ENCODE measurements at places on chromosomes 2 and 18. TPM values are rescaled to one million over a fixed set of nuclear protein-coding genes. Genes with fewer than 3 reads are reported as not detected.
A peak's percentile ranks its signal among the peaks of the same experiment; 100 is the strongest.

The DIS3L2 gene
- total RNA-seq: 21.5 TPM

GRCh38 chr2:210663631-210664089 is 107.3 kb downstream of the CPS1 start:
- peak; percentile 58 for DNase-seq

- no peak for DNase-seq
These were observed 422.0 kb downstream of the GALR1 start for GRCh38 chr18:77671456-77672167.

GRCh38 chr2:148503516-148503915 is 141.0 kb upstream of the EPC2 start:
- DNase-seq: no peak

- no peak for DNase-seq
These were observed 26.2 kb downstream of the DDX1 start for GRCh38 chr2:15617778-15618448.

GRCh38 chr18:9655232-9655767 is 40.9 kb upstream of the PPP4R1 start:
- no peak for DNase-seq

The APOB gene
- not detected for total RNA-seq

DNA sequence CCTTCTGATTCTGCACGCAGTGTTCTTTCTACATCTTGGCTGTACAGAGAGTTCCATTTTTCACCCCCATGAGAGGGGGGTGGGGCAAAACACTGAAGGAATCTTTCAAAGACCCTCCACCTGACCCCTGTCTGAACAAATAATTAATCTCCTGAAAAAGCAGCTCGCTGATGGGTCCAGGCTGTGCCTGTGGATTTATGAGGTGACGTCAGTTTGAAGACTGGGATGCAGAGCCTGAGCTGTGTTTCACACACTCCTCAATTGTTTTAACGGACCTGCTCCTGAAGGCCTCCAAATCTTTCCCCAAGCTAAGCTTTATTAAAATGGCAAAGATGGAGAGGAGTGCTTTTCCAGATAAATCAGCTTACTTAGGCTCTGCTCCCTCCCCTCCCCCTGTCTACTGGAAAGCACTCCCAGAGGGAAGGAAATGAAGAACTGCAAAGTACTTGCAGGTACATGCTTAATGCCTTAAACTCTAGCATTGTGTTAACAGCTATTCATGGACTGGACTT is 390.2 kb upstream of the TNP1 start:
- DNase-seq: no peak

GRCh38 chr2:240571314-240571973 is 3.2 kb downstream of the RNPEPL1 start:
- no peak for DNase-seq

The FOXI3 gene
- 0.66 TPM for total RNA-seq

DNA sequence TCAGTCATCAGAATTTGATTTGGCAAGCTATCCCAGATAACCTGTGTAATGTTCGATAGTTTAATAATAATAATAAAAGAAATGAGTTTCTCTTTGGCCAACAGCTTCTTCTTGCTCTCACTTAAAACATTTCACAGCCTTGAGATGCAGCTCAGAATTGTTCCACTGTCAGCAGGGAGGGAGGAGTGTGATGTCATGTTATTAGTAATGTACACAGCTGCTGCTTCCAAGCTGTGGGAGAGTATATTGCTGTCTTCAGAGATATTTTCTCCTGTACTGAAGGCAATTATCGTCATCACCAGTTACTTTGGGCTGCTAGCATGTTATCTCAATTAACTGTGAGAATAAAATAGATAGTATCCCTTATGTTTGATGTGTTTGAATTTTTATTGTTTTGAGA is 146.9 kb upstream of the MAP3K20 start:
- DNase-seq: no peak

The HEATR5B gene
- 34.9 TPM for total RNA-seq

GRCh38 chr2:8580316-8581233 is 101.3 kb upstream of the ID2 start:
- DNase-seq: no peak

GRCh38 chr2:51011254-51011653 is 20.7 kb downstream of the NRXN1 start:
- DNase-seq: no peak

- no peak for DNase-seq
These were observed 146.8 kb upstream of the SMAD2 start for GRCh38 chr18:48077291-48077690.

GRCh38 chr2:176647325-176648165 is 378.3 kb downstream of the MTX2 start:
- no peak for DNase-seq

GRCh38 chr2:144426355-144426754 is 93.6 kb downstream of the ZEB2 start:
- DNase-seq: peak; percentile 92

DNA sequence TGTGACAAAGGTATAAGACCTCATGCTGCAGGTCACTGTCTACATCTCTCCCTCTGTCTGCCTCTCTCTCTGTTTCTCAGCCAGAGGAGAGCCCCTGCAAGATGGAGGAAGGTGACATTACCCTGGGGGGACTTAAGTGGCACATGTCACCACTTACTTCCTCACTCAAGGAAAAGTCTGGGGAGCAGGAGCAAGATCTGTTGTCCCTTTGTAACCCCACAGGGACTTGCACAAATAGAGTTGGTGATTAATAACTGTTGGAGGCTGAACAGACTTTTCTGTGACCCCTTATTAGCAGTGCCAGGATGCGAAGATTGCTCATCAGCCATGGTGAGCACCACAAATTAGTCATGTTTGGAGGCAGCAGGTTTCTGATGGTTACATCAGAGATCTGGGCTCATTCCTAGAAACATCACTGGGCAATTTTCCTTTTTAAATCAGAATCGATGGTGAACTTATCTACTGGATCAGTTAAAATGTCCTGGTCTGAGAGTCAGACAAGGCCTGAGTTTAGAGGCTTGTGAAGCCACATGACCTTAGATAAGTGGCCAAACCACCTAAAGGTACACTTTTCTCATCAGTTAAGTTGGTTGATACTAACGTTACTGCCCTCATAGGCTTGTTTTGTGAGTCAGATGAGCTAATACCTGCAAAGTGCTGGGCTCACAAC is 81.2 kb upstream of the LTBP1 start:
- no peak for DNase-seq

- DNase-seq: peak; percentile 41
These were observed 769 bp downstream of the ATF2 start for GRCh38 chr2:175167076-175167791.

- no peak for DNase-seq
These were observed 443.9 kb upstream of the MYT1L start for GRCh38 chr2:2775018-2775417.

The SP9 gene
- 0.11 TPM for total RNA-seq

DNA sequence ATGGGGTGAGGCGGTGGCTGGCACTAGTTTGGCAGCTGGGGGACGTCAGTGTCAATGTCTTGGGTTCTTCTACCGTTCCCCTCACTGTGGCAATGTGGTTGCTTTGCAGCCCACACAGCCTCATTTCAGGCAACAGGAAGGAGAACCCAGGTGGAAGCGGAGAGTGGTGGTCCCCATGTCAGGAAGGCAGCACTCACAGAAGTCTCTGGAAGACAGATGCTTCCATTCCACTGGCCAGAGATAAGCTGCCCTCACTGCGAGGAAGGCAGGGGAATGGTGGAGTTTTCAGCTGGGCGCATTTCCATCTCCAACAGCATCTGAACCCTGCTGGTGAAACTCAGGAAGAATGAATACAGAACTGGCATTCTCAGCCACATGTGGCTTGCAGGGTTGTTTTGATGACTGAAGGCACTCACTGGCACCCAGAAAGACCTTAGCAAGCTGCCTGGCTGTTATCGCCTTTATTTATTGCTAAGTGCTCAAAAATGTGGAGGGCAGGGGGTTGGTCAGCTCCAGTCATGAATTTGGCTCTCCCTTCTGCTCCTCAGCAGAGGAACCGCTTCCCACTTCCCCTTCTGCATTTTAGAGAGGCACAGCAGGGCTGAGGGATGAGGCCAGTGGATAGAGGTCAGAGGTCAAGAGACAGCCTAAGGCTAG is 19.4 kb downstream of the KCNIP3 start:
- DNase-seq: no peak

The FER1L5 gene
- not detected for total RNA-seq

DNA sequence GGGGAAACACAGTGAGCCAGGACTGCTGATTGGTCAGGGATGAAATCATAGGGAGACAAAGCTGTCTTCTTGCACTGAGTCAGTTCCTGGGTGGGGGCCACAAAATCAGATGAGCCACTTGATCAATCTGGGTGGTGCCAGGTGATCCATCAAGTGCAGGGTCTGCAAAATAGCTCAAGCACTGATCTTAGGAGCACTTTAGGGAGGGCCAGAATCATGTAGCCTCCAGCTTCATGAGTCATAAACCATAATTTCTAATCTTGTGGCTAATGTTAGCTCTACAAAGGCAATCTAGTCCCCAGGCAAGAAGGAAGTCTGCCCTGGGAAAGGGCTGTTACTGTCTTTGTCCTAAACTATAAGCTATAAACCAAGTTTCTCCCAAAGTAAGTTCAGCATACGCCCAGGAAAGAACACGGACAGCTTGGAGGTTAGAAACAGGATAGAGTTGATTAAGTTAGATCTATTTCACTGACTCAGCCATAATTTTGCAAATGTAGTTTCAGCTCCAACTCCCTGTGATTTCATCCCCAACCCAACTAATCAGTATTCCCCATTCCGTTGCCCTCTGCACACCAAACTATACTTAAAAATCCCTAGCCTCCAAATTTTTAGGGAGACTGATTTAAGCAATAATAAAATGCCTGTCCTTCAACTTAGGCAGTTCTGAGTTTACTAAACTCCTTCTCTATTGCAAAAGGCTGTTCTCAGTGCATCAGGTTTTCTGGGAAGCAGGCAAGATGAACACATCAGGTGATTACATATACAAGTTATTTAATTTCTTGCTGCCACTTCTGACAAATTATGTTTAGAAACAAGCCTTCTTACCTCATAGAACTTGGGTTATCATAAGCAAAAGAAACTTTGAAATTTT is 226.9 kb upstream of the SPOPL start:
- DNase-seq: peak; percentile 2

Data from SK-MEL-5 (cell line).